ENCODE measurements at places on chromosomes 7 and 10.

DNA sequence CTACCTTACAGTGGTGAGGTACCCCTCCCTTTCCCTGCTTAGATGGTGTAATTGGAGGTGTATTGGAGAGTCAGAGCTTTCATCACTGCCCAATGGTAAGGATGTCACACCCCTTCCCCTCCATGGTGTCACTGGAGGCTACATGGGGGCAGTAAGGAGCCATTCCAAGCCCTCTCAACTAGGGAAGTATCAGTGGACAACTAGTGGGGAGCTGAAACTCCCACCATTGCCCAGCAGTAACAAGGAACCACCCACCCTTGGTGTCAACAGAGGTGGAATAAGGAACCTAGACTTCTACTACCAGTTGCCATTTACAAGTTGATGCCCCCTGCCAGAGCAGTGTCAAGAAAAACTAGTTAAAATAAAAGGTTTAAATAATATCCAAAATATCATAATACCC, 2.8 kb upstream of the HIBADH start:
- no peak for DNase-seq

- DNase-seq = no peak
Measured at GRCh38 chr10:88386204-88386788, 196.8 kb downstream of the RNLS start.

DNA sequence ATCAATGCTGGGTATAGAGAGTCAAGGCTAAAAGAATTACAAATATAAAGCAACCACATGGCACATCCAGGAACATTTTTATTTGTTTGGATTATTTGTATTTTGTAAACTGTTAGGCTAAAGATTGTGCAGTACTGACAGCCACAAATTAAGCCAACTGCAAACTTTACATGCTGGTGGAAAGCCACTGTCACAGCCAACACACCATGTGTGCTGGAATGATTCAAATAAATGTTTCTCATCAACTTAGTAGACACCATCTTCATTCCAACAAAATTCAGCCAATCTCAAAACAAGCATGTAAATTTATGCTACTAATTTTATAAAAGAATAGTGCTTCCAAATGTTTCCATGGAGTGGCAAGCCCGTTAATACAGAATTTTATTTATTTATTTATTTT, 211.8 kb downstream of the ELMO1 start:
- DNase-seq = peak; percentile 16

DNA sequence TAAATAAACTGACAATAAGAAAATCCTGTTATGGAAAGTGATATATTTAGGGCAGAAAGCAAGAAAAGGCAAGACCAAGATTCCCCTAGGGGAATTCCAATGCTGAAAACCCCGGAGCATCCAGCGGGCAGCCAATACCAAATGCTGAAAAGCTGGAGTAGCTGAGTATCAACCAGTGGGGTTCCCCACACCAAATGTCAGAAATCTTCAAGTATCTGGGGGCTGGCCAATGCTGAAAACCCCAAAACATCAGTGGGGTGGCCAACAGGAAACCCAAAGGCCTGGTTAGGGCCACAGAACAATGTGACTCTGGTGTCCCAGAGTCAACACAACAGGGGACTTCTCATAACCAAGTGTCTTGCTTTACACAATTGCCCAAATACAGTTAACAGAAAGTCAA, 271.8 kb upstream of the CACNA2D1 start:
- no peak for DNase-seq

DNA sequence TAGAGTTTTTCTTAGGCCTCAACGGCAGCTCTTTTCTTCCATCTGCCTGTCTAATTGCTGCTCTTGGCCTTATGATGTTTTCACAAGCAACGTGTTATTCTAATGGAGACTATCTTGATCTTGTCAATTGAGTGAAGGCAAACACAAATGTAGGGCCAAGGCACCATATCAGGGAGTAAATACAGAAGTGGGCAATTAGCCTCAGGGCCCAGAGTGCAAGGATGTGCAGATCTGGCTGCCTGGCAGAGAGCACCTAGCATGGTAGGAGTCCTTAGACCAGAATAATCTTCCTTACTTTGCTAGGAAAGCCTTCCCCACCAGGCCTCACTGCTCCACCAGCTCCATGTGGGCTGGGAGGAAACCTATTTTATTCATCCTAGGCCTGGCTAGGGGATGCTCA, 590.9 kb downstream of the LRMDA start:
- DNase-seq = no peak

- no peak for DNase-seq
Measured at GRCh38 chr10:132418527-132419416, 21.8 kb downstream of the PWWP2B start.

- peak; percentile 38 for DNase-seq
Measured at GRCh38 chr7:25795824-25796235, 356.2 kb upstream of the NFE2L3 start.

GRCh38 chr7:155337946-155338631, 40.4 kb downstream of the INSIG1 start:
- no peak for DNase-seq

DNA sequence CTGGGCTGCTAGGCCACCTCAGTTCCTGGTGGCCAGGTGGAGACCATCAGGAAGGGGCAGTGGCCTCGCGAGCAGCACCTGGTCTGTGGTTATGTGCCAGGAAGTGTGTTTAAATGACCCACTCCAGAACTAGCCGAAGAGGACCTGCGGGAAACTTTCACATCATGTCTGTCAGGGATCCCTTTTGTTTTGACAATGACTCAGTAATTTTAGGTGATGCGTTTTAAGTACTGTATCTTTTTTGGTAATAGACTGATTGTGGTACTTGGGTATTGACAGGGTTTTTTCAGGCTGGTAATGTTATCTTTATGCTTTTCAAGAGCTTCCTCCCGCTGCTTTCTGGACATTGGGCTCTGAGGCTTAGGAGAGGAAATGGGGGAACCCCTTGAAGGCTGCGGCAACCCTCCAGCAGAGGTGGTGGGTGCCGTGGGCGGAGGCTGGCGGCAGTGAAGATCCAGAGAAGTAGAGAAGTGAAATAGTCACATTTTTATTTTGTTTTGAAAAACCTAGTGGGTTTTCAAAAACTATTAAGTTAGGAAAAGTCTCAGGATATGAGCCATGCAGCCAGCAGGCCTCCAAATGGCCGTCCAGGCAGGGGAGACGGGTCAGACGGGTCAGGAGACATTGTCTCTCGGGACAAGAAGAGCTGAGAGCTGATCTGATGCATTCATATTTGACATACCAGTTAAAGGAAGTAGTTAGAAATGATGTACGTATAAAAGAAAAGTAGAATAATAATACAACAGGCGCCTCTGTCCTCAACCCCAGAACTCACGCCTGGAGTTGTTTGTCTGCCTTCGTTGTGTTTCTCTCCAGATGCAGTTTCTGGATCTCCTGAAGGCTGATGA, 27.7 kb downstream of the PPP2R2D start:
- no peak for DNase-seq

DNA sequence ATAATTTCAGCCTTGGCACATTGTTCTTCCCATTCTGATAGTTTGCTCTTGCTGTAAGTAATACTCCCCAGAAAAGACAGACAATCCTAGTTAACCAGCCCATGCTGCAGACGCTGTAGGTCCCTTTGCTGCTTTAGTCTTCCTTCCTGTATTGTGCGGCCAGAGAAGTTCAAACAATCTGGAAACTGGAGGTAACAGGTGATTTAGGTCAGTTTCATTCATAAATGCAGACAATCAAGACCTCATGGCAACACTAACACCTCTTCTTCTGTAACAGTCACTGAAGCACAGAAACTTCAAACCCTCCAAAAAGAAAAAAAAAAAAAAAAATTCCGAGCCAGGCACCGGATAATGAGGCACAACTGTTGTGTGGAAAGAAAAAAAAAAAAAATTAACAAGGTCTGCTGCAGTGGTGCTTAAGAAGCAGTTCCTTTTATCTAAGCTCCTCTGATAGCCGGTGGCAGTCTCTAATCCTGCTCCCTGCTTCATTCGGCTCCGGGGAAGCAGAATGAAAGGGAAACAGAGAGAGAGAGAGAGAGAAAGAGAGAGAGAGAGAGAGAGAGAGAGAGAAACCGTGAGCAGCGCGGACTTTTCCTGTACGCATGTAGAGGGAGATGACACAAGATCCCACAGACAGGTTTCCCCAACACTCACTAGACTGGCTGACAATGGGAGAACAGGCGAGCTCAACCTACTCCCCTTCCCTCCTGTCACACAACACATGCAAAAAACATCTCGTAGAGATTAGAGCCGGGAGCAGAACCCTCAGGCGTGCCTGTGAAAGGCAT, at the start of gene SEMA3A:
Gene SEMA3A, minus strand, starts transcription at position 306 of the 788 bp plus-strand sequence. Its CDS starts 203 bp downstream, at position 103.
- DNase-seq = peak; percentile 71

- DNase-seq = no peak
Measured at GRCh38 chr7:150434240-150434639, 16.2 kb upstream of the GIMAP8 start.

DNA sequence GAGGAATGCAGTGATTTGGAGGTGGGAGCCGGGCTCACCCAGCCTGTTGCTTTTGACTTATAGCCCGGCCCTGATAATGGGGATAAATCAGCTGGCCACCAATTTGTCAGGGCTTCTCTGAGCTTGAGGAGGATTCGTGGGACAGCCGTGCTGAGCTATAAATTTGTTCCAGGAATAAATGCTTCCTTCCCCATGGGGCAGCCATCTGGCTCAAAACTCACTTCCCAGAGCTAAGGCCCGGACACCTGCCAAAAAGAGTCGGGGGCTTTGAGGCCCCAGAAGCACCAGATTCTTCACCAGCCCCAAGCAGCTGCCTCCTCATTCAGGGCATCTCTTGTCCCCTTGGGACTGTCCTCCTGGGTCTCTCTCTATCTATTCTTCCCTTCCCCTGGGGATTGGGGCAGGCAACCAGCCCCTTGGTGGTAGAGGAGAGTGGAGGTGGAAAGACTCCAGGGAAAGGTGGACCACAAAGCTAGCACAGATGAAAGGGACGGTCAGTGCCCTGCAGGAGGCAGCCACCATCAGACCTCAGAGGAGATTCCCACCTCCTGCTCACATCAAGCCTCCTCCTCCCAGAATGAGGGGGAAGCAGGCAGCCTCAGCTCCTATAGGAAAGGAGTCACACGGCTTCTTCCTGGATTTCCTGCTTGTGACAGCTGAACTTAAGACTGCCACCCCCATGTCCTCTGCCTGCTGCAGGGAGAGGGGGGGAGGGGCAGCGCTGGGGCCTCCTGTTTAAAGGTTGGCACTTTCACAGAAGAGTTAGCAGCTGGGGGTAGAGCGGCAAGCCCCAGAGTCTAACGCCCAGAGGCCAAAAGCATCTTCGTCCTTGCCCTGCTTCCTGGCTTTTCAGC, 44.2 kb upstream of the LRRC4 start:
- DNase-seq = no peak

- no peak for DNase-seq
Measured at GRCh38 chr10:47403446-47404318, 19.6 kb upstream of the ZNF488 start.

GRCh38 chr10:130642926-130643325, 506.7 kb downstream of the GLRX3 start:
- DNase-seq = no peak

GRCh38 chr10:59047180-59047579, 129.3 kb upstream of the PHYHIPL start:
- DNase-seq = no peak

- DNase-seq = no peak
Measured at GRCh38 chr10:75599875-75600648, 168.6 kb downstream of the LRMDA start.

DNA sequence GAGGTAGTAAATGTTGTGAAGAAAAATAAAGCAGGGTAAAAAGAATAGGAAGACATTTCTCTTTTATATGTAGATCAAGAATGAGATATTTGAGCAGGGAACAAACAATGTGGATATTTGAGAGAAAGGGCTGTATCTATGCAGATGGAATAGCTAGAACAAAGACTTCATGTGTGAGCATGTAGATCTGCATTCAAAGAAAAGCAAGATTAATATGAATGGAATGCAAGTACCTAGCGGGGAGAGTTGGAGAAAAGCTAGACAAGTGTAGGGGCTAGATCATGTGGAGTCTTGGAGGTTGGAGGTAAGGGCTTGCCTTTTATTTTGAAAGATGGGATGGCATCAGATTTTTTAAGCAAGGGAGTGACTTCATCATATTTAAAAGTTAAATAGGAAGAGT, 27.1 kb downstream of the SHOC2 start:
- DNase-seq = no peak

DNA sequence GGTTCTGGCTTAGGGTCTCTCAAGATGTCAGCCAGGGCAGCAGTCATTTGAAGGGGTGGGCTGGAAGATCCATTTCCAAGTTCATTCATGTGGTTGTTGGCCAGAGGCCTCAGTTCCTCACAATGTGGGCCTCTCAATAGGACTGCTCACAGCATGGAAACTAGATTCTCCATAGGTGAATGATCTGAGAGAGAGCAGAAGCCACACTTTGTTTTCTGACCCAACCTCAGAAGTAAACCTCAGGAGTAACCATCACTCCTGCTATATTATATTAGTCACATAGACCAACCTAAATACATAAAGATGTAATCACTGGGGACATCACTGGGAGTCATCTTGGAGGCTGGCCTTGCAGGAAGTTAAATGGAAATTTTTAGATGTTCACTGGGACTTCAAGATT, 42.2 kb downstream of the GBF1 start:
- DNase-seq = no peak

DNA sequence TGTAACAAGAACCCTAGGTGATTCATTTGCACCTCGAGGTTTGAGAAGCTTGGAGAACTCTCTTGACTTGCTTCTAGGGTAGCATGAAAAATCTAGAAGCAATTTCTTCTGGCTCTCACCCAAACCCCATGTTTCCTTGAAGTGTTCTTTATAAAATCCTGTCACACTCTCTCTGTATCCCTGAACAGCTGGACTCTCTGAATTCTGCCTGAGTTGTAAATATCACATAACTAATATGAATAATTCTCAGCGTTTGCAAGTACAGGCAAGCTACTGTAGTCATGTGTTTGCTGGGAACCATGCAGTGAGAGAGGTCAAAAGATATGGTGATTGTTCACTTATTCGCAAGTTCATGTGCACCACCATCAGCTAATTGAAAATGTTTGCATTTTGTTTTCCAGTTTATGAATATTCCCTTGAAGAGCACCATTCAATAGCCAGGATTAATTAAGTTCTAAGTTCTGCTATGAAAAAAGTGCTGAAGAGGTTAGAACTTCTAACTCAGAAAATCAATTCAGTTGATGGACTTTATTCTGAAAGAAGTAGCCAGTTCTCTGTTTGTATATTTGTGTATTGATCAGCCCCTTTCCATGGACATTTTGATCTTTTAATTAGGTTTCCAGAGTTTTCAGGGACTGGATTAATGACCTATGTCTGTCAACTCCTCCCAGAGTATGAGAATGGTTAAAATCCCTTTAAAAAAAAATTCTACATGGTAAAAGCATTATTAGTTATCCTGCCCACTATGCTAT, 243.0 kb downstream of the PLXDC2 start:
- no peak for DNase-seq

DNA sequence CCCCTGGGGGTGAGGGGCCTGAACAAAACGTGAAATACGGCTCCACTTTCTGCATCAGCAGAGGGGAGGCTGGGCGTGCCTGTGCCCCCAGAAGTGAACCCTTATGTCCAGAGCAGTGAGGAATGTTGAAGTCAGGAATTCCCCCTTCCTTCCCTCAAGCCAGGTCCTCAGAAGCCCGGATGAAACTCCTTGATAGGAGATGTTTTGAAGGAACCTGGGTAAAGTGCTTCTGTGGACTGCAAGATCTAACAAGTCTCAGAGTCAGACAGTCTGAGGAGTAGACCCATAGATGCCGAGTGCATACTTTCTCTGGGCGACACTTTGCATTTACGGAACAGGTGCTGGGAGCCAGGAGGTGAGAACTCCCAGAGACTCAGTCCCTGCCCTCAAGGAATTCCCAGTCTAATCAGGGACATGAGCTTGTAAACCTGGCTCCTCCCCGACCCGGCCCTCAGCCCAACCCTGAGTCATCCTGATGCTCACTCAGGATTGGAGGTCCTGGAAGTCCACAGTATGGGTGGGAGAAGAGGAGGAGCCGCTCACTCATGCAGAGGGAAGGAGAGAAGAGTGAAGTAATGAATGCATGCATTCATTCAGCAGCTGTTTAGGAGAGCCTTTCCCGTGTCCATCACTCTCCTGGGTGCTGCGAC, 179.5 kb upstream of the ITGB1 start:
- DNase-seq = no peak
